ENCODE measurements at places on chromosomes 7 and 10. TPM values are rescaled to one million over a fixed set of nuclear protein-coding genes. Genes with fewer than 3 reads are reported as not detected.
A peak's percentile ranks its signal among the peaks of the same experiment; 100 is the strongest.

GRCh38 chr10:86311190-86311589 is 55.4 kb downstream of the GRID1 start:
- ATAC-seq, result no peak
- H3K36me3 ChIP-seq, result no peaks in the 10 kb centered on the region
- H3K27me3 ChIP-seq, result no peaks in the 10 kb centered on the region
- H3K27ac ChIP-seq, result no peak overlapping the region
- H3K4me3 ChIP-seq, result no peak overlapping the region
- no peaks in the 10 kb centered on the region for H3K4me1 ChIP-seq

GRCh38 chr7:55307123-55307916 is 57.8 kb upstream of the LANCL2 start:
- no peak overlapping the region for H3K27ac ChIP-seq
- H3K4me3 ChIP-seq, result no peak overlapping the region
- no peak for ATAC-seq
- H3K27me3 ChIP-seq, result peaks cover 5% of the 10 kb centered on the region
- H3K36me3 ChIP-seq, result no peaks in the 10 kb centered on the region

Gene ASB13
- 20.2 TPM for total RNA-seq

Gene STEAP1B
- not detected for total RNA-seq

DNA sequence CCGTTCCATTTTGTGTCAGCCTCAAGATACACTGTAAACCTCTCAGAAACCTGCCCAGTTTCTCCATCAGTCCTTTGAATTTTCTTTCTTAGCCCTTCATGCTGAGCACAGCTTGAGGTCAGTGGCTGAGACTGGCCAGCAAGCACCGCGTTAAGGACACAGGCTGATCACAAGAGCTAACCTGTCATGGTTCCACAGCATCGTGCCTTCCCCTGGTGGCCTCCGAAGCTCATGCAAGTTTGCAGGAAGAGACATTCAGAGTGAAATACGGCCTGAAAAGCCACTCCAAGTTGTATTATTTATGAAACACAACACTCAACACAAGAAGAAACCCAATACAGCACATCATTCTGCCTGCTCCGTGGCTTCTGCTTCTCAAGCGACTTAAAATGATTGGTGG is 57.0 kb upstream of the PFKP start:
- peaks cover 32% of the 10 kb centered on the region for H3K27me3 ChIP-seq
- no peak overlapping the region for H3K4me3 ChIP-seq
- no peak overlapping the region for H3K27ac ChIP-seq
- peaks cover 6% of the 10 kb centered on the region for H3K4me1 ChIP-seq
- H3K36me3 ChIP-seq, result no peaks in the 10 kb centered on the region

DNA sequence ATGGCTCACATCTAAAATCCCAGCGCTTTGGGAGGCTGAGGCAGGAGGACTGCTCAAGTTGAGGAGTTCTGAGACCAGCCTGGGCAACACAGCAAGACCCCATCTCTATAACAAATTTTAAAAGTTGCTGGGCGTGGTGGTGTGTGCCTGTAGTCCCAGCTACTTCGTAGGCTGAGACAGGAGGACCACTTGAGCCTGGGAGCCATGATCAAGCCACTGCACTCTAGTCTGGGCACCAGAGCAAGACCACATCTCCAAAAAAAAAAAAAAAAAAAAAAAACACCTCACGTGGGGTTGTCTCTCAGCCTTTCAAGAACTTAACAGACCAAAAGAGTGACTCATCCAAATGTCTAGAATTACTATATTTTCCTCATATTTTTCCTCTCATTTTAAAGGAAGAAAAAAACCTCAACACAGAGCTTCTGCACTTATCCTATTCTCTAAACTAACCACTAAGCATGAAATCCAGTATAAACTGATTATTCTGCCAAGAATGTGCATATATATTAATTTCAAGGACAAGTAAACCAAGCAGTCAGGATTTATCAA is 46.3 kb downstream of the CUL2 start:
- no peak for ATAC-seq
- no peak overlapping the region for H3K4me3 ChIP-seq
- H3K27ac ChIP-seq, result no peak overlapping the region

DNA sequence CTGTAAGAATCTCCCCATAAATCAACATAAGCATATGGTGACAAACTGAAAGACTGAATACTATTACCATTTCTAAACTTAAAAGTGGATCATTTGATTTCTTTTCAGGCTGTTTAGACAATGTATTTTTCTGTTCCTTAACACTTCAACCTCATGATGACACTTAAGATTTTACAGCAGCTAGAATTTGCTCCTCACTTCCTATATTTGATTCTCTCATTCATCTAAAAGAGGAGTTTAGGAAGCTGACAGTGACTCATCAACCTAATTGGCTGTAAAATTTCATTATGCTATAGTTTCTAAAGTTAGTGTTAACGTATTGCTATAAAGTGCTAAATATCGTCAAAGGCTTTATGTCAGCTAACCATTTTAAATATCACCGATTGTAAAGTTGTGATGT is 478.7 kb downstream of the GRM8 start:
- no peaks in the 10 kb centered on the region for H3K4me1 ChIP-seq
- H3K27ac ChIP-seq, result no peak overlapping the region
- ATAC-seq, result no peak
- H3K36me3 ChIP-seq, result no peaks in the 10 kb centered on the region
- H3K27me3 ChIP-seq, result no peaks in the 10 kb centered on the region

Gene ASB10
- total RNA-seq, result not detected

Gene CNNM1
- total RNA-seq, result 3.1 TPM

Gene AOAH
- 12.3 TPM for total RNA-seq

DNA sequence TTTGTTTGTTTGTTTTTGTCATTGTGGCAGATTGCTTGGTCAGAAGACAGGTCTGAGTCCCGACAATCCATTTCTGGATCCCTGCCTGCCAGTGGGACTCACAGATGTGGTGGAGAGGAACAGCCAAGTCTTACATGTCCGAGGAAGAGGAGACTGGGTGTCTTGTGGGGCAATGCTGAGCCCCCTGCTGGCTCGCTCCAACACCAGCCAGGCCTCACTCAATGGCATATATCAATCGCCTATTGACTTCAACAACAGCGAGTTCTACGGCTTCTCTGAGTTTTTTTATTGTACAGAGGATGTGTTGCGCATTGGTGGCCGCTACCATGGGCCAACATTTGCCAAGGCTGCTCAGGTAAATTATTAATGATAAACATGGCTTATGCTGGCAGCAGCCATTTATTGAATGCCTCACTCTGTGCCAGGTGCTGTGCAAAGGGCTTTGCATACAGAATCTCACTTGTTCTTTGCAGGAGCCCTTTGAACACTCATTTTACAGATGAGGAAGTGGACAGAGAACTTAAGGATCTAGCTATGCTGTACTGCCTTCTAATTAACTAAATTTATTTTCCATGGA is 33.3 kb downstream of the COX15 start:
- no peak overlapping the region for H3K4me3 ChIP-seq
- H3K4me1 ChIP-seq, result no peaks in the 10 kb centered on the region

- no peaks in the 10 kb centered on the region for H3K36me3 ChIP-seq
- H3K4me1 ChIP-seq, result no peaks in the 10 kb centered on the region
- no peak for ATAC-seq
- H3K27ac ChIP-seq, result no peak overlapping the region
Measured at GRCh38 chr7:52992001-52992400, 43.4 kb upstream of the POM121L12 start.

DNA sequence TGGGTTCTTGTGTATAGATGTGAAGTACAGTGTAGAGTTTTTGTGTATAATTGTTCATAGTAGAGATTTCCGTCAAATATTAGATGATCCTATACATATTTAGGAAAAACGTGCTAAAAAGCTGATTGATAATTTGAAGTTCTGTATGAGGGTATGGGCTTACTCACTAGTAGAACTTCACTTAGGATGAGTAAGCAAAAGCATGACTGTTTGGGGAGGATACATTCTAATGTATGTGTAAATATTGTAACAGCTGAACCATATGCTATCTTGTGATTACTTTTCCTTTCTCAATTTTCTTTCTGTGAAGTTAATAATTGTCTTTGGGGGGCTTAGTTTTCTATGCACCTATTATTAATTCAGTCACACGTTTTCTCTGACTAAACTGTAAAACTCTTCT is 53.2 kb upstream of the PDK4 start:
- ATAC-seq, result no peak
- no peak overlapping the region for H3K27ac ChIP-seq
- H3K36me3 ChIP-seq, result no peaks in the 10 kb centered on the region
- no peaks in the 10 kb centered on the region for H3K4me1 ChIP-seq
- no peak overlapping the region for H3K4me3 ChIP-seq

GRCh38 chr7:67470256-67470751 is 473.7 kb downstream of the TYW1 start:
- H3K27me3 ChIP-seq, result no peaks in the 10 kb centered on the region
- peak; percentile 86 for ATAC-seq
- no peaks in the 10 kb centered on the region for H3K36me3 ChIP-seq
- no peaks in the 10 kb centered on the region for H3K4me1 ChIP-seq
- H3K27ac ChIP-seq, result peak overlapping the region; percentile 71

DNA sequence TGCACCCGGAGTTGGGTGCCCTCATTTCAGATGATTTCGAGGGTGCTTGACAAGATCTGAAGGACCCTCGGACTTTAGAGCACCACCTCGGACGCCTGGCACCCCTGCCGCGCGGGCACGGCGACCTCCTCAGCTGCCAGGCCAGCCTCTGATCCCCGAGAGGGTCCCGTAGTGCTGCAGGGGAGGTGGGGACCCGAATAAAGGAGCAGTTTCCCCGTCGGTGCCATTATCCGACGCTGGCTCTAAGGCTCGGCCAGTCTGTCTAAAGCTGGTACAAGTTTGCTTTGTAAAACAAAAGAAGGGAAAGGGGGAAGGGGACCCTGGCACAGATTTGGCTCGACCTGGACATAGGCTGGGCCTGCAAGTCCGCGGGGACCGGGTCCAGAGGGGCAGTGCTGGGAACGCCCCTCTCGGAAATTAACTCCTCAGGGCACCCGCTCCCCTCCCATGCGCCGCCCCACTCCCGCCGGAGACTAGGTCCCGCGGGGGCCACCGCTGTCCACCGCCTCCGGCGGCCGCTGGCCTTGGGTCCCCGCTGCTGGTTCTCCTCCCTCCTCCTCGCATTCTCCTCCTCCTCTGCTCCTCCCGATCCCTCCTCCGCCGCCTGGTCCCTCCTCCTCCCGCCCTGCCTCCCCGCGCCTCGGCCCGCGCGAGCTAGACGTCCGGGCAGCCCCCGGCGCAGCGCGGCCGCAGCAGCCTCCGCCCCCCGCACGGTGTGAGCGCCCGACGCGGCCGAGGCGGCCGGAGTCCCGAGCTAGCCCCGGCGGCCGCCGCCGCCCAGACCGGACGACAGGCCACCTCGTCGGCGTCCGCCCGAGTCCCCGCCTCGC is at the start of gene EGFR:
Gene EGFR (plus strand): TSS at position 657 of the 830 bp plus-strand sequence. CDS start 261 bp downstream, outside the sequence.
- H3K27ac ChIP-seq, result peak within 1 kb of the TSS; percentile 95
- H3K36me3 ChIP-seq, result no peaks in the 10 kb centered on the region
- peak within 1 kb of the TSS; percentile 75 for H3K4me3 ChIP-seq
- peaks cover 8% of the 10 kb centered on the region for H3K27me3 ChIP-seq

Gene SKAP2
- 83.1 TPM for total RNA-seq

DNA sequence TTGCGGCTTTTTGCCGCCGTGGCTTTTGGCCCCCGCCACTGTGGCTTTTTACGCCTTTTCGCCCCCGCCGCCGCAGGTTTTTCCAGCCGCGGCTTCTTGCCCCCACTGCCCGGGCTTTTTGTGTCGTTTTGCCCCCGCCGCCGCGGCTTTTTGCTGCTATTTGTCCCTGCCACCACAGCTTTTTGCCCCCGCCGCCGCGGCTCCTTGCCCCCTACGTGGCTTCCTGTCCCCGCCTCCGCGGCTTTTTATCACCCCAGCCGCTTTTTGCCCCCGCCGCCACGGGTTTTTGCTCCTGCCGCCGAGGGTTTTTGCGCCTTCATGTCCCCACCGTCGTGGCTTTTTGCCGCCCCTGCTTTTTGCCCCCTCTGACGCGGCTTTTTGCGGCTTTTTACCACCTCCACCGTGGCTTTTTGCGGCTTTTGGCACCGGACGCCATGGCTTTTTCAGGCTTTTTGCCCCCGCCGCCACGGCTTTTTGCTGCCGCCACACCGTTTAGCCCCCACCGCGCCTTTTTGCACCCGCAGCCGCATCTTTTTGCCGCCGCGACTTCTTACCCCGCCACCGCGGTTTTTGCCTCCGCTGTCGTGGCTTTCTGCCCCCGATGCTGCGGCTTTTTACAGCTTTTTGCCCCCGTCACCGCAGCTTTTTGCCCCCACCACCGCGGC is 637.0 kb downstream of the ZNF716 start:
- no peak for ATAC-seq
- no peak overlapping the region for H3K4me3 ChIP-seq
- H3K36me3 ChIP-seq, result no peaks in the 10 kb centered on the region
- H3K27me3 ChIP-seq, result no peaks in the 10 kb centered on the region

Gene PSMC2
- 137 TPM for total RNA-seq

- no peak overlapping the region for H3K27ac ChIP-seq
- H3K36me3 ChIP-seq, result no peaks in the 10 kb centered on the region
- no peaks in the 10 kb centered on the region for H3K4me1 ChIP-seq
- H3K27me3 ChIP-seq, result no peaks in the 10 kb centered on the region
- no peak for ATAC-seq
Measured at GRCh38 chr7:70856901-70857630, 274.9 kb upstream of the GALNT17 start.

Gene AKAP9
- total RNA-seq, result 99.0 TPM

DNA sequence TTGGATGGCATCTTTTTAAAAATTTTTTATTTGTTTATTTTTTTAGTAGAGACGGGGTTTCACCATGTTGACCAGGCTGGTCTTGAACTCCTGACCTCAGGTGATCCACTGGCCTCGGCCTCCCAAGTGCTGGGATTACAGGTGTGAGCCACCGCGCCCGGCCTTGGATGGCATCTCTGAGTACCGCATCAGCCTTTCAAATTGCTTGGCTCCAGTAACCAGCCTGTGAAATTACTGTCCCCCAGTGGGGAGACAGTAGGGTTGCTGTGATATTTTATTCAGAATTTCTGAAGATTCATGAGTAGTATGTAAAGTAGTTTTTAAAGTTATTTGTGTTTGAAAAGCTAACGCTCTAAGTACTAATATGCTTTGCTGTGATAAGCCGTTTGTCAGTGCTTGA is 1.2 kb downstream of the NUB1 start:
- no peak overlapping the region for H3K27ac ChIP-seq
- peaks cover 30% of the 10 kb centered on the region for H3K4me1 ChIP-seq
- peaks cover 39% of the 10 kb centered on the region for H3K36me3 ChIP-seq
- ATAC-seq, result no peak
- no peak overlapping the region for H3K4me3 ChIP-seq

GRCh38 chr10:5746197-5746596 is 61.6 kb downstream of the TASOR2 start:
- no peak overlapping the region for H3K27ac ChIP-seq
- H3K27me3 ChIP-seq, result no peaks in the 10 kb centered on the region
- ATAC-seq, result no peak
- H3K36me3 ChIP-seq, result peaks cover 85% of the 10 kb centered on the region
- no peak overlapping the region for H3K4me3 ChIP-seq
- no peaks in the 10 kb centered on the region for H3K4me1 ChIP-seq

Gene HOXA2
- total RNA-seq, result 7.0 TPM
